Dermis blood vessel endothelial cell (primary cell): ENCODE measurements at places on chromosomes 7 and 10. TPM values are rescaled to one million over a fixed set of nuclear protein-coding genes. Genes with fewer than 3 reads are reported as not detected.

DNA sequence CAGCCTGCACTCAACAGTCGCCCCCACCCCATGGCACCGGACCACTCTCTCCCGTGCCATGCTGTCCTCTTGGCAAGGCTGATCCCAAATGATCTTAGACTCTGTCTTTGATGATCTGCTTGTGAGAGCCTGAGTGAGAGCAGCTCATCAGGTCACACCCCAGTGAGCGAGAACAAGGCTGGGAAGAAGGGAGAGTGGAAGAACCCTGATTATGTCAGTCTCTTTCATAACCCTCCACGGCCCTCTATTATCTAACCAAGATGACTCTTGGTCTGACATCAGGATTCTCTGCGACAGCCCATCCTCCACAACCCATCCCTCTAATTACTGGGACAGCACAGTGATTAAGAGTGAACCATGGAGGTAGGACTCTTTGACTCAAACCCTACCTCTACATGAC is 53.1 kb upstream of the C7orf33 start:
- no peak for DNase-seq

GRCh38 chr10:12279281-12279680 is 70.1 kb upstream of the CAMK1D start:
- DNase-seq: no peak

- DNase-seq: no peak
Observed at GRCh38 chr7:71157757-71158156, 25.8 kb downstream of the GALNT17 start.

DNA sequence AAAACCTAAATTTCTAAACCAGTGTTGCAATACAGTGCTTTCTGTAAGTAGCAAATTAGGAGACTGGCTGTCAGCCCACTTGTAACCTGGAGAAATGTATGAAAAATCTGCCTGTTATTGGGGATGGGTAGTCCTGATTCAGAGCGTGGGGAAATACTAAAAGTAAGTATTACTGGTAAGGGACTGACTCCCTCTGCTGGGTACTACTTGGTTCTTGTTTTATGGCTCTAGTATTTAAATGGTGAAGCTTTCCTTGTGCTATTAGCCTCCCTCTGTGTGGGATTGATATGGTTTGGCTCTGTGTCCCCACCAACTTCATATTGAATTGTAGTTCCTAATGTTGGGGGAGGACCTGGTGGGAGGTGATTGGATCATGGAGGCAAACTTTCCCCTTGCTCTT is 886.1 kb downstream of the SORCS1 start:
- DNase-seq: no peak

DNA sequence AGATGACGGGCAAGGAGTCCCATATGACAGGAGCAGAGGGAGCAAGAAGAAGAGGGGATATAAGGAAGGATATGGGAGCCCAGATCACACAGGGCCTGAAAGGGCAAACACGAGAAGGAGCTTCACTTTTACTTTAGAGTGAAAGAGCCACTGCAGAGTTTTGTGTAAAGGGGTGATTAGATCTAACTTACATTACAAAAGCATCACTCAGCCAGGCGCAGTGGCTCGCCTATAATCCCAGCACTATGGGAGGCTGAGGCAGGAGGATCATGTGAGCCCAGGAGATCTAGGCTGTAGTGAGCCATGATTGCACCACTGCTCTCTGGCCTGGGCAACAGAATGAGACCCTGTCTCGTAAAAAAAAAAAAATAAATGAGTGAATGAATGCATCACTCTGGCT is 91.1 kb downstream of the MPP7 start:
- no peak for DNase-seq

DNA sequence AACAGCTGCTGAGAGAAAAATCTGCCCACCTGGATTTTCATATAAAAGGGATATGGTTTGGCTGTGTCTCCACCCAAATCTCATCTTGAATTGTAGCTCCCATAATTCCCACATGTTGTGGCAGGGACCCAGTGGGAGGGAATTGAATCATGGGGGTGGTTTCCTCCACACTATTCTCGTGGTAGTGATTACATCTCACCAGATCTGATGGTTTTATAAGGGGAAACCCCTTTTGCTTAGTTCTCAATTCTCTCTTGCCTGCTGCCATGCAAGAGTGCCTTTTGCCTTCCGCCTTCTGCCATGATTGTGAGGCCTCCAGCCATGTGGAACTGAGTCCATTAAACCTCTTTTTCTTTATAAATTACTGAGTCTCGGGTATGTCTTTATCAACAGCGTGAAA is 20.8 kb upstream of the MKI67 start:
- DNase-seq: no peak

DNA sequence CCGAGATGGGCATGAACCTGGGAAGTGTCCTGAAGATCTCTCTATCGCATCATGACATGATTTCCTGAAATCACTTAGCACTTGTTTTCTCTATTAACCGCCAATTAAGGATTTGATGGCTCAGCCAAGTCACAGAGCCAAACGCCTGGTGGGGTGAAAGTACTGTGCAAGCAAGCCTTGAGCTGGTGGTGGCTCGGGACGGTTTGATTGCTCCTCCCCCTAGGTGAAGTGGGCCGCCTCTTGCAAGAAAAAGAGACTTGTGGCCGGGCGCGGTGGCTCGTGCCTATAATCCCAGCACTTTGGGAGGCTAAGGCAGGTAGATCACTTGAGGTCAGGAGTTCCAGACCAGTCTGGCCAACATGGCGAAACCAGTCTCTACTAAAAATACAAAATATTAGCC is 50.3 kb downstream of the COL26A1 start:
- no peak for DNase-seq

GRCh38 chr7:69823151-69823744 is 225.0 kb downstream of the AUTS2 start:
- DNase-seq: no peak

DNA sequence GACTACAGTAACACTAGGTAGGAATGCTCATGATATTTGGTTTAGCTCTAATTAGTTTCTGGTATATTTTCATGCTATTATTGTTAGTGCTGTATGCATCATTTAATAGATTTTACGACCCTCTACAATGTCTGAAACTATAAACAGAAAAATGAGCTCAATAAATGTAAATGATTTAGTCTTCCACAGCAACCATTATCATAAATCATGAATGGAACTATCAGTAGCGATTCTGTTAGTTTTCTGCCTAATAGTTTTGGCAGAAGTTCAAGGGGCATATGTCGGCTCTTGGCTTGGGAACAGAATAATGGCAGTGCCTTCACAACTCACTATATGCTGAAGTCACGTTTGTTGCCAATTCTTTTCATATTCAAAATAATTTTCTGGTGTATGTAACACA is 494.8 kb downstream of the PARD3 start:
- no peak for DNase-seq

- DNase-seq: no peak
Observed at GRCh38 chr7:17679458-17679857, 260.8 kb downstream of the SNX13 start.

- no peak for DNase-seq
Observed at GRCh38 chr7:113179313-113179712, 61.0 kb upstream of the SMIM30 start.

DNA sequence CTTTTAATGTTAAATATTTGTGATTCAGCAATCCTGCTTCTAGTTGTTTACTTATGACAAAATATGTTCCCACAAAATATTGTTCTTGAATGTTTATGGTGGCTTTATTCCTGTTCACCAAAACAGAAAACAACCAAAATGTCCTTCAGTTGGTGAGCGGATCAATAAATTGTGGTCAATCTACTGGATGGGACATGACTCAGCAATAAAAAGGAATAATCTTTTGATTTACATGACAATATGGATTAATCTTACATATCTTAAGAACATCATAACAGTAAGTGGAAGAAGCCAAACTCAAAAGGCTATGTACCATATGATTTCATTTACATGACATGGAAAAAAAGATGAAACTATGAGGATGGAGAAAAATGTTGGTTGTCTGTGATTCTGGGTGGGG is 691.3 kb upstream of the GHITM start:
- DNase-seq: no peak

DNA sequence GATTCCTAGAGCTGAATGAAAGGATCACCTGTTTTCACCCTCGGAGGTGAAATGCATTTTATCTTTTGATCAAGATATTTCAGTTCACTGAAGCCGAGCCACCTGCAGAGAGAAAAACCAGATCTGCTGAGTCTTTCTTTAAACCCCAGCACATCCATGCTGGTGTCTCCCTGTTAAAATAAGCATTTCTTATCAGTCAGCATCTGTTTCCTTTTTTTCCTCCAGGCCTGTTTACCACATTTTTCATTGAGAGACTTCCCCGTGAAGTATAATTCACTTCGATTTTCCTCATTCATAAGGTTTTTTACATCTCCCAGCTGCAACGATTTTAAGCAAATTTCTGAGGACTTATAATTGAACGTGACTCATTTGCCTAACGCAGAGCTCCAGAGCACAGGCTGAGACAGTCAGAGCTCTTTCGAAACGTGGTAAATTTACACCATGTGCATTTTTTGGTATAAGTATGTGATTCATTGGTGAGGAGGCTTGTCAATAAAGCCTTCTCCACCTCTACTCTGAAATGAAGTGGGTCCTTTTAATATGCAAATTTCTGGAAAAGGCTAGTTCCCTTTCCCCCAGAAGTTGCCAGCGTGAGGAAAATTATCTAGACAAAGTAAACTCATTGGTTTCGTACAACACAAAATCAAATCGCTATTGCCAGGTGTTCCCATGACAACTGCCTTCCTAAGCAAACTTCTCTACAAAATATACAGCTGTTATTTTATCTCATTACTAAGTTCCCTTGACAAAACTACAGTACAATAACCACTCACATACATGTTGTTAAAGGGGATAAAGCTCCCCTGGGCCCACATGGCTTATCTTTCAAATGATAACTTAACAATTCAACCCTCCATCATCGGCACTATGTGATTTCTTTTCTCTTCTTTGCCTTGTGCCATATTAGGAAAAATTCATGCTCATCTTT is 374.8 kb upstream of the AKR1E2 start:
- peak; percentile 90 for DNase-seq

The CYP2C19 gene
- total RNA-seq: not detected in 2 replicates

The ARL3 gene
- 3.6 and 4.6 TPM in 2 replicates for total RNA-seq

The CPN1 gene
- total RNA-seq: not detected in 2 replicates

The CFAP70 gene
- 0.19 and 0.34 TPM in 2 replicates for total RNA-seq

The EPHA1 gene
- total RNA-seq: 0.09 TPM in 1 of 2 replicates, not detected in the other

The ALOX5 gene
- 0.34 and 0.60 TPM in 2 replicates for total RNA-seq

The CNPY1 gene
- total RNA-seq: not detected in 2 replicates

The WDFY4 gene
- 0.34 and 2.1 TPM in 2 replicates for total RNA-seq

The TIMM23B gene
- total RNA-seq: 12.4 and 15.3 TPM in 2 replicates

The TBX20 gene
- total RNA-seq: not detected in 2 replicates

The HOXA10 gene
- 3.7 and 4.4 TPM in 2 replicates for total RNA-seq

The PAX2 gene
- total RNA-seq: 0.14 and 0.51 TPM in 2 replicates

The ASIC3 gene
- 0.42 TPM in 1 of 2 replicates, not detected in the other for total RNA-seq
